ENCODE measurements at places on chromosomes 1 and 21.

DNA sequence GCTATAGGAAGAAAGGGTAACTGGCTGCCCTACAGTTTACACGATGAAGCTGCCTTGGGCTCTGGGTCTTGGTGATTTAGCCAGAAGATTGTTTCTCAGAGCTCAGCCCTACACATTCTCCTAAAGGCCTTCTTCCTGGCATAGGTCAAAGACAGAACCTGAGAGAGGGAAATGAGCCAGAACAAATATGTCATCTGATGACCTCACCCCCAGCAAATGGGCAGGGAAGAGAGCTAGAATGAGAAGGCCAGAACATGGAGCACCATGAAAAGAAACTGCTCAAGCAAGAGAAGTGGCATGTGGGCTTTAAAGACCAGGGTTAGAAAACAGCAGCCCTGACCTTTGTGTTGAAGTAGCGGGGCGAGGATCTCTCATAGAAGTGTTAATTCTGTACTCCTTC, 5.5 kb upstream of the ILDR2 start:
- no peak for DNase-seq

- no peak for DNase-seq
Observed at GRCh38 chr1:205261946-205262691, 34.4 kb downstream of the TMCC2 start.

GRCh38 chr1:68959461-68960030, 462.7 kb upstream of the DEPDC1 start:
- DNase-seq = no peak

GRCh38 chr1:95080446-95080845, 7.7 kb upstream of the ALG14 start:
- DNase-seq = no peak

- no peak for DNase-seq
Observed at GRCh38 chr1:241821363-241821762, 26.6 kb upstream of the EXO1 start.

DNA sequence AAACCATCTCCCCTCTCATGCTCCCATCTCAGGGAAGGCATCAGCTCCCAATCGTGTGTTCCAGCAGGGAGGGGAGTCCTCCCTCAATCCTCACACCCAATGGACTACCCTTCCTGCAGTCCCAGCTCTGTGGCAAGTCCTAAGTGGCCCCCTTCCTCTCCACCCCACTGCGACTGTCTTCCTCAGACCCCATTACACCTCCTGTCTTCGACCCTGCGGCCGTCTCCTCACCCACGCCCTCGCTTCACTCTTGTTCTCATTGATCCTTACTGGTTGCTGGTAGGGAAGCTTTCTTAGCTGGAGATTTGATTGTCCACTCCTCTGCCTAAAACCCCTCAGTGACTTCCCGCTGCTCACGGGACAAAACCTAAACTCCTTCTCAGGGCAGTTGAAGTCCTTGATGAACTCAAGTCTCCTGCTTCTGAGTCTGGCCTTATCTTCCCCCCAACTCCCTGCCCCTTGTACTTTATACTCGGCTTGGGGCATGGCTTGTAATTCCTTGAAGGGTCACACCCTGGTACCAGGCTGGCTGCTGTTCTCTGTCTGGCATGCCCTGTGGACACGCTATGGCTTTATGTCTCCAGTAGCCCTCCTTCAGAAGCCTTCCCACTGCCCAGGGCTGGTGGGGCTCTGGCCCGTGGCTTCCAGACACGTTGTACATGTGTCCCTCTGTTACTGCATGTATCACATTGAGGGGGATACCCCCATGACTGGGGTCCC, 2.3 kb upstream of the EPS8L3 start:
- DNase-seq = no peak

DNA sequence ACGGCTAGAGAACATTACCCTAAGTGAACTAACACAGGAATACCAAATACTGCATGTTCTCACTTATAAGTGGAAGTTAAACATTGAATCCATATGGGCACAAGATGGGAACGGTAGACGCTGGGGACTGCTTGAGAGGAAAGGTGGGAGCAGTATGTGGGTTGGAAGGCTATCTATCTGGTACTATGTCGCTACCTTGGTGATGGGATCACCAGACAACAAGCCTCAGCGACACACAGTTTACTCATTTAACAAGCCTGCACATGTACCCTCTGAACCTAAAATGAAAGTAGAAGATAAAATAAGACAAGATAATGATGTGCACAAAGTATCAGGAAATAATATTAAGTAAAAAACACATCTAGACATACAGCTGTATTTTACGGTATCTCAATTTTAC, 819 bp downstream of the PYHIN1 start:
- no peak for DNase-seq

DNA sequence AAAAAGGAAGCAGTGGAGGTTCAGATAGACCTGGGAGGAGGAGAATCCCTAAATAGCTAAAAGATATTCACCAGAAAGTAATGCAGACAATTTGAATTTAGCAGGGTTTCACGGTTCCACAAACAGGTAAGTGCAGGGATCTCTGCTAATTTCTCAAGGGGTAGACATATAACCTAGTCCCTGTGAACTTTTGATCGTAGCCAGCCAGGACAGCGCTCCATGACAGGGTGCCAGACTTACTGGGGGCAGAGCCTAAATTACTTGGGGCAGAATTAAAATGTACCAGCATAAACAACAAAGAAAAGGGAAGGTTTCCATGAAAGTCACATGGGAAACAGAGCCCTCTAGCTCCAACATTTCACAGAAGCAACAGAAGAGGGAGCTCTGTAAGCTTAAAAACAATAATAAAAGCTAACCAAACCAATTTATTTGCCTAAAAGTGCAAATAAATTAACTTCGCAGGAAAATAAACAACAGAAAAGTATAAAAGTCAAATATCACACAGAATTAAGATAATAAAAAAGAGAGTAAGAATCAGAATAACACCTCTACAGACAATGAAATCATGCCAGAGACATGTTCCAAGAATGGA, 198.3 kb downstream of the DUSP10 start:
- peak; percentile 32 for DNase-seq
